GM19239 (cell line): ENCODE measurements at places on chromosomes 1 and 21.

- no peak for DNase-seq
These were observed 12.0 kb upstream of the TTLL10 start for GRCh38 chr1:1161683-1162079.

- DNase-seq, result no peak
These were observed 41.7 kb downstream of the ERI3 start for GRCh38 chr1:44313265-44313918.

DNA sequence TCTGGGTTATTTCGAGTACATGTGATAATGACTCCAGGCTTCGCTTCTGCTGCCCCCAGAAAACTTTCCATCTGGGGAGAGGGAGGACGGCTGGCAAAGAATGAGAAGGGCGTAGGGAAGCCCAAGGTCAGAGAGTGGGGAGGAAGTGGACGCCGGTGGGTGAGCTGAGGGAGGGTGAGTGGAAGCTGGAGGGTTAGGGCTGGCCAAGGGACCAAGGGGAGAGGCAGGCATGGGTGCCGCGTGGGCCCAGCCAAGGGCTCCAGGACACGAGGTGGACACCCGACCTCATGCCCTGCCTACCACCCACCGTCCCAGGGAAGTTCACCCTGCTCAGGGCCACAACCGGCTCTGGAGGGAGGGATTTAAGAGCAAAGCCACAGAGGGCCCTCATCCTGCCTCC lies 75.8 kb downstream of the CASZ1 start:
- no peak for DNase-seq

GRCh38 chr1:32127409-32128198 lies 19.7 kb downstream of the KPNA6 start:
- DNase-seq, result no peak
